ENCODE measurements at places on chromosomes 1 and 21.

- no peak for DNase-seq
Observed at GRCh38 chr1:55289614-55290013, 74.5 kb upstream of the USP24 start.

DNA sequence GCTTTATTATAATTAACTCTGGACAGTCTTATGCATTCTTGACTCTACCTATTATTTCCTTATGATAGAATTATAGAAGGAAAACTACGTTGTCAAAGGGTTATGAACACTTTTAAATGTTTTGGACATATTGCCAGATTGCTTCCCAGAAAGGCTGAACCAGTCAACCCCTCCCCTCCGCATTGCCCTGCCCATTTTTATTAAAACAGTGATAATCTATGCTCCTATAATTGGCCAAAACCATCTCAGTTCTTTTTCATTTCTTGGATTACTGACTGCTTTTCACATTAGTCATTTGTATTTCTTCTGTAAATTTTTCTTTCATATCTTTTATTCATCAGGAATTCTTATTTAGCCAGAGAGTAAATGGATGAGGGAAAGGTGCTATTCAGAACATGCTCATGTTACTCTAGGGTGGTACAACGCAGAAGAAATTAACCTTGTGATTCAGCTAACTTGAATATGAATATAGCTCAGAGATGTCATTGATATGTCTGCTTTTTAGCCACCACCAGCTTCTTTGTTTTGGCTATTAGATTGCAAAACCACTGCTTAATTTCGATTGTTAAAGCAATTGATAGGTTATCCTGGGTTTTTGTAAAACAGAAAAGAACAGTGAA, 32.1 kb downstream of the KDM1A start:
- no peak for DNase-seq

GRCh38 chr1:9909234-9910046, 629 bp downstream of the CTNNBIP1 start:
- no peak for DNase-seq

DNA sequence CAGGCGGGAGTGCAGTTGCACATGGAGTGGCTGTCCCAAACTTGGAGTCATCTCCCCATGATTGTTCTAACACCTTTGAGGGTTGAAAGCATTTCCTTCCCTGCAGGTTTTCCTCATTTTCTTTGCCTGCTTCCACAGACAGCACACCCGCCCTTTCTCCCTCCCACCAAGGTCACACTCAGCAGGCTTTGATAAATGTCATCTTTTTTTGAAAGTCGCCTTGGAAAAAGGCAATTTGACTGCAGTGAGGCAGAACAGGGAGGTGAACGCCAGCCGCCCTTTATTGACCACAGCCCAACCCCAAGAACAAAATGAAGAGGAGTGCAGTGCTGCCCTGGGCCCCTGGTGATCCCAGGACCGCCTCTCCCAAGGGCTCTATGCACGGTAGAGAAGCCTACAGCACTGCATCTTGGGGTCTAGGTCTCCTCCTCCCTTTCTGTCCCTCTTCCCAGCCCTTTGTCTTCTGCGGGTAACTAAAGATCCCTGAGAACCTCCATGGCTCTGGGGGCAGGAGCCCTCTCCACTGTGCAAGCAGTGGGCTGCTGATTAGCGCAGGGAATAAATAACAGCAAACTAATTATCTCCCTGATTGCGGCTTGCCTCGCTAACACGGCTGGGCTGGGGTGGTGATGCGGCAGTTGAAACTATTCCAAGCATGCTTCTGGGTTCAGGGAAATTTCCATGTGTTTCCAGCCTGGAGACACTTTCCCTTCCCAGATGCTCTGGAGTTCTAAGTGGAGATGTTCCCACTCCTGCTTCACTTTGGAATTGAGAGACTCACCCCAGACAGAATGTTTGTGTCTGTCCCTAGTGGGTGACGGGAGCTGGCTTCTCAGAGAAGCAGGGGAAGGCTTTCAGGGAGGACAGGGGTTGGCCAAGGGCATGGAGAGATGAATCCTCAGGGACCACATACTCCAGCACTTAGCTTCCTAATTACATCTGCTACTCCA, 11.8 kb upstream of the AMIGO1 start:
- DNase-seq = no peak

GRCh38 chr1:195903203-195903602, 705.0 kb downstream of the KCNT2 start:
- no peak for DNase-seq

DNA sequence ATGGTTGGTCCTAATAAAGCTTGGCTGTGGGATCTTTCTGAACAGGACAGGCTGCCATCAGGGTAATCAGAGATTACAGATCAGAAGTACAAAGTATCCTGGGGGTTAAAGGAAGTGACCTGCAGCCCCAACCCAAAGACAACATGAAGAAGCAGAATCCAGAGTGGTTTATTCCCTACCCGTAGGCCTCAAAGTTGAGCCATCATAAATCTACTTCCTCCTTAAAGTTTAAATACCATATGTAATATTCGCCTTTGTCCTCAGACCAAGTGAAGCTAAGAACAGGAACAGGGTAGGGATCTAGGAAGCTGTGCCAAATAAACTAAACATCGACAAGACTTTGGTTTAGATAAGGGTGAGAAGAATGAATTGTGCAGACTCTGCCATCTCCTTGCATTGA, 15.9 kb upstream of the DHX9 start:
- DNase-seq = no peak

DNA sequence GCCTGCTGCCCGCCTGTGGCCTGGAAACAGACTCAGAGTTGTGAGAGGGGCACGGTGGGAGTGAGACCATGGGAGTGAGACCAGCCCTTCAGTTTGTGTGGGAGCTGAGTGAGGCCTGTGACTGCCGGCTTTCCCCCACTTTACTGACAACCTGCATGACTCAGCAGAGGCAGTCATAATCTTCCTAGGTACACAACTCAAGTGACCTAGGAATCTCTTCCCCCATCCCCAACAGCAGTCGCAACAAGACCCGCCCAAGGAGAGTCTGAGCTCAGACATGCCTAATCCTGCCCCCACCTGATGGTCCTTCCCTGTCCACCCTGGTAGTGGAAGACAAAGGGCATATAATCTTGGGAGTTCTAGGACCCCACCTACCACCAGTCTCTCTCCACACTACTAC, 44.2 kb downstream of the KLHL20 start:
- no peak for DNase-seq

DNA sequence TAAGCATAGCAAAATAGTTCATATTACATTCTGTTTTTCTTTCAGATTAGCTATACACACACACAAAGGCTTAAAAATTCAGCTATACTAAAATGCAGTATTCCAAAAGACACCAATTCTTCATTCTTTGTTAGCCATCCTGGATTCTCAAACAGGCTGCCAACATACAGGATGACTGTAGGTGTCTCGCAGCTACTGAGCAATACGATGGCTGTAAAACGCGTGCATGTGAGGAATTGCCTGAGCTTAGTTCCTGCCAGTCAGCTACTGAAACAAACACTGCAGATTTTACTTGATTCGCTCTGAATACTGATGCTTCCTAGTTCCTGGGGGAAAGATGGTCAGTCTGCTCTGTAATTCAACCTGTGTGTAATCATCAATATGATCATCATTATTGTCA, 24.7 kb upstream of the HMGN1 start:
- DNase-seq = no peak

DNA sequence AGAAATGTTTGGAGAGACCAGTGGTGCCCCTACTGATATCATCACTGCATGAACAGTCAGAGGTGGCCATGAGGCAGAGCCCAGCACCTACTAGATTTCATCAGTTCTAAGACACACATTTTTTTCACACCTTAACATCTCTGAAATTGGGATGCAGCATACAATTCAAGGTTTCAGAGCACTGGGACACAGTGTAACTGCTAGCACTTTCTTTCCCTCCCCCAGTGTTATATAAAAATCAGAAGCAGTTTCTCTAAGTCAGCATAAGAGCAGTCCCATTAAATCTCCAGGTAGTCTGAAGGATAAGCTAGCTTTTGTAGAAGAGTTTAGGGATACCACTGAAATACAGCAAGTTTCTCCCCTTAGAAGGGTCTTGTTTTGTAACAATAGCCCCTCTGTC, 10.0 kb upstream of the ANGPTL7 start:
- no peak for DNase-seq

DNA sequence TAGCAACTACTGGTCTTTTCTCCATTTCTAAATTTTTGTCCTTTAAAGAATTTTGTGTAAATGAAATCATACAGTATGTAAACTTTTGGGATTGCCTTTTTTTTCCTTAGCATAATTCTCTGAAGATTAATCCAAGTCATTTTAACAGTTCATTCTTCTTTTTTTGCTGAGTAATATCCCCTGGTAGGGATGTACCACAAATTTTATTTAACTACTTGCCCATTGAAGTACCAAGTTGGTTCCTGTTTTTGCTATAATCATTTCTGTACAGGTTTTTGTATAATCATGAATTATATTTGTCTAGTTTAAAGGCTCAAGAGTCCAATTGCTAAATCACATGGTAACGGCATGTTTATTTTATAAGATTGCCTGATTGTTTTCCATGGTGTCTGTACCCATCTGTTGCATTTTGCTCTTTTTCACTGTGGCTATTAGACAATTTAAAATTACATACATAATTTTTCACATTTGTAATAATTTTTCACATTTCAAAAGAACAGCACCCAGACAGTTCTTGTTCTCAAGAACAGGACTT, 891.1 kb downstream of the USP25 start:
- no peak for DNase-seq

DNA sequence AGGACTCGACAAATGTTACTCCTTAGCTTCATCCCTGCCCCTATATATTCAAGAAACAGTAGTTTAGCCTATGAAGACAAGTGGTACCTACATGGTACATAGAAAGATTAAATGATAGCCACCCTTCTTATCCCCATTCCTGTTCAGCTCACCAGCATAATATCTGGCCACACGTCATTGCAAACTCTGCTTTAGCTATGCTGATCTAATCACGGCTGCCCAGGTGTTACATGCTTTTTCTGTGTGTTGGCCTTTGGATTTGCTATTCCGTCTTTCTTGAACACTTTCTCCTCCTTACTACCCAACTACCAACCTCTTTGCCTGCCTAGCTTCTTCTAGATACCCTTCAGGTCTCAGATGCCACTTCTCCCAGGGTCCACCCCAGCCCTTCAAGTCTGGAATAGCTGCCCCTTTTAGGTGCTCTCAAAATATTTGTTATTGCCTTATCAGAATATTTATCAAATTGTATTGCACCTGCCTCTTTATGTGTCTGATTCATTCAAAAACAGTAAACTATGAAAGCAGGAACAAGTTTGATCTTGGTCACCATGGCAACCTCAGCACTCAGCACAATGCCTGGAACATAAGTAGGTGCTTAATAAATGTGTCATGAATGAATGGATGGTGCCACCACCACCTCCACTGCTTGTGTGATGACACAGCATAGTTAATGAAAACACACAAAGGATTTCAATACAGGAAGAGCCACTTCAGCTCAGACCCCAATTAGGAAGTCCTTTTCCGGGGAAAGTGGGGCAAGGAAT, 11.4 kb upstream of the DNASE2B start:
- DNase-seq = no peak

DNA sequence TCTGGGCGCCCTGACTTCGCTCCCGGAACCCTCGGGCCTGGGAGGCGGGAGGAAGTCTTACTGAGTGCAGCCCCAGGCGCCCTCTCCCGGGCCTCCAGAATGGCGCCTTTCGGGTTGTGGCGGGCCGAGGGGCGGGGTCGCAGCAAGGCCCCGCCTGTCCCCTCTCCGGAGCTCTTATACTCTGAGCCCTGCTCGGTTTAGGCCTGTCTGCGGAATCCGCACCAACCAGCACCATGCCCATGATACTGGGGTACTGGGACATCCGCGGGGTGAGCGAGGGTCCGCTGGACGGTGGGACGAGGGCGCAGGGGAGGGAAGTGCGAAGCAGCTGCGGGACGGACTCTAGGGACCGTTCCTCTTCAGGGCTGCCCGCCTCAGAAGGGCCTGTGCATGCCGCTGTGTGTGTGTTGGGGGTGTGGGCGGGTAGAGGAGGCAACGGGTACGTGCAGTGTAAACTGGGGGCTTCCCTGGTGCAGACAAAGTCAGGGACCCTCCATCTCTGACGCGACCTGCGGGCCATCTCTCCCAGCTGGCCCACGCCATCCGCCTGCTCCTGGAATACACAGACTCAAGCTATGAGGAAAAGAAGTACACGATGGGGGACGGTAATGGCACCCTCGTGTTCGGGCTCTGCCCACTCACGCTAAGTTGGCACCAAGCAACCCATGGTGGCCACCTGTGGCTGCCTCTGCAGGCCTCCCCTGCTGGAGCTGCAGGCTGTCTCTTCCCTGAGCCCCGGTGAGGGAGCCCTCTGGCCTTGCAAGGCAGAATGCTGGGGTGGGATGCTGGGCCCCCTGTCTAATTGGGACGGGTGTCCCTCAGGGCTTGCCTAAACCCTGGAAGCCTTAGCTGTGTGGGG, at the start of gene GSTM1:
Gene GSTM1, plus strand, starts transcription at position 177 of the 859 bp plus-strand sequence. Its CDS starts 57 bp downstream, at position 234.
- no peak for DNase-seq

DNA sequence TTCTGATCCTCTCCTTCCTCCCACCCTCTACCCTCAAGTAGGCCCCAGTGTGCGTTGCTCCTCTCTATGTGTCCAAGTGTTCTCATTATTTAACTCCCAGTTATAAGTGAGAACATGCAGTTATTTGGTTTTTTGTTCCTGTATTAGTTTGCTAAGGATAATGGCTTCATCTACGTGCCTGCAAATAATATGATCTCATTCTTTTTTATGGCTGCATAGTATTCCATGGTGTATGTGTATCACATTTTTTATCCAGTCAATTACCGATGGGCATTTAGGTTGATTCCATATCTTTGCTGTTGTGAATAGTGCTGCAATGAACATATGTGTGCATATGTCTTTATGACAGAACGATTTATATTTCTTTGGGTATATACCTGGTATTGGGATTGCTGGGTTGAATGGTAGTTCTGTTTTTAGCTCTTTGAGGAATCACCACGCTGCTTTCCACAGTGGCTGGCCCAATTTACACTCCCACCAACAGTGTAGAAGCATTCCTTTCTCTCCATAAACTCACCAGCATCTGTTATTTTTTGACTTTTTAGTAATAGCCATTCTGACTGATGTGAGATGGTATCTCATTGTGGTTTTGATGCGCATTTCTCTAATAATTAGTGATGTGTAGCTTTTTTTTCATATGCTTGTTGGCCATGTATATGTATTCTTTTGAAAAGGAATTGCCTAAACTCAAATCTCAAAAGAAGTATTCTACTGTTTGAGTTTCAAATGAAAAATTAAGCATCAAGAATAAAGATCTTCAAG, 116.9 kb downstream of the ETS2 start:
- no peak for DNase-seq

DNA sequence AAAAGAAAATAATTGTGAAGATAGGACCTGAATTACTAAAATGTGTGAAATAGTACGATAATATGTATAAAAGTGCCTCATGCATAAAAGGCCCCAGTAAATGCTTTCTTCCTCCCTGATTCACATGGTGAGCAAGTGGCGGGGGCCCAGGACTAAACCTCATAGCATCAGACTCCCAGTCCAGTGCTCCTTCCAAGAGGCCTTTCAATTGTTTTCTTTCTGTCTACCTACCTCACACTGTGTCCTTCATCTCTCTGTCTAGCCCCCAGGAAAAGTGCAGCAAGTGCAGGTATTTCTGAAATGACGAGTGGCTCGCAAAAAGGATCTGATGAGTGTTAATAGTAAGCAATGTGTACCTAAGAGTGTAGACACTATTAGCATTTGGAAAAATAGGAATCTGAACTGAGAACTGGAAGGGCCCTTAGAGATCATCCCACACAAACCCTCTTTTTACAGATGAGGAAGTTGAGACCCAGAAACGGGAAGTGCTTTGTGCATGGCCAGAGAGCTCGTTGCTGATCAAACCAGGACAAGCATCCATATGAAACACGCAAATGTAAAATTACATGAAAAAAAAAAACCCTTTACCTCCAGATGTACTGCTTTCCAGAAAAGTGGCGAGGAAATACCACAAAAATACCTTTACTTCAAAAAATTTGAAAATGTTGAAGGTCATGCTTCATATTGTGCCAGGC, 118.2 kb upstream of the HOOK1 start:
- DNase-seq = no peak

GRCh38 chr1:230979952-230980351, 1.1 kb downstream of the ARV1 start:
- no peak for DNase-seq

All from NCI-H1417 treated with DMSO at 0.1 percent for 48 hours (cell line).